ENCODE measurements at places on chromosomes 2 and 18.

DNA sequence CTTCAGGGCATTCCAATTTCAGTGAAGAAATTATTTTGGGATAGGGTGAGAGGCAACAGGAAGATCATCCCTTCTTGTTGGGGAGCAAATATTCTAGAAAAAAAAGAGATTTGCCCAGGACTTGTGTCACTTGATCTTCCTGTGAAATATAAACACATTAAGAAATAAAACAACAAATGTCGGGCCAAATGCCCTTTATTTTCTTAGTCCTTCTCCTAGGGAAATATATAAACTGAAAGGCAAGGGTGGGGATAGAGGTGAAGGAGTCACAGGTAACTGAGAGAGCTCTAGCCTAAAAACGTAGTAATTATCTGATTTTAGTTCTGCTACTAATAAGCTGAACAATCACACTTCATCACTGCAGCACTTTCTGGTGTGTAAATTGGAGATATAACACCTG, 104.6 kb upstream of the ACVR1C start:
- no peak for DNase-seq

DNA sequence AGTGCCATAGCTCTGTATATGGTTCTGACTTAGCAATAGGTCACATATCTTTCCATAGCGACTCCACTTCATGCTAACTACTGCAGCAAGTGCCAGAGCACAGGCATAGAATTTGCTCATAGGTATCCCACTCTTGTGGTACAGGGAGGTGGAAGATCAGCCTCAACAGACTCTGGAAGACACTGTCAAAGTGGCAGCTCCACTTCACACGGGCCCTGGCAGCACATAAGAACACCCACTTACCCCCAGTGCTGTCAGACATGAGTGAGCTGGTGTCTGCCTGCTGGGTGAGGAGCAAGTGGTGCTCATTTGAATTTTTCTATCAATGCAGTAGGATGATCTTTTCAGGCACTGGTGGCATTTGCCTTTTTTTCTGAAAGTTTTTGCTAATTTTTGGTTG, 48.6 kb downstream of the BCL2L11 start:
- DNase-seq: no peak

GRCh38 chr18:79223431-79223830, 154.2 kb downstream of the ATP9B start:
- no peak for DNase-seq

DNA sequence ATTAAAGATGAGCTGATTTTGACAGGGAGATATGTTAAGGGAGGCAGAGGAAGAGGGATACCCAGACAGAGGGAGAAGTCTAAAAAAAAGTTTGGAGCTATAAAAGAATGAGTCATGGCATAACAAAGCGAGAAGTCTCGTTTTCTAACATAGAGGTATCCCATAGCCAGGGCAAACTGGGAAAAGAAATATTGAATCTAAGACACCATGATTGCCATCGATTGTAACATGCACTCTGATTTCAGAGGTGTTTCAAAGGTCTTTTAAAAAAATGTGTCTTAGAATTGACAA, 110.7 kb downstream of the MDH1 start:
- no peak for DNase-seq

DNA sequence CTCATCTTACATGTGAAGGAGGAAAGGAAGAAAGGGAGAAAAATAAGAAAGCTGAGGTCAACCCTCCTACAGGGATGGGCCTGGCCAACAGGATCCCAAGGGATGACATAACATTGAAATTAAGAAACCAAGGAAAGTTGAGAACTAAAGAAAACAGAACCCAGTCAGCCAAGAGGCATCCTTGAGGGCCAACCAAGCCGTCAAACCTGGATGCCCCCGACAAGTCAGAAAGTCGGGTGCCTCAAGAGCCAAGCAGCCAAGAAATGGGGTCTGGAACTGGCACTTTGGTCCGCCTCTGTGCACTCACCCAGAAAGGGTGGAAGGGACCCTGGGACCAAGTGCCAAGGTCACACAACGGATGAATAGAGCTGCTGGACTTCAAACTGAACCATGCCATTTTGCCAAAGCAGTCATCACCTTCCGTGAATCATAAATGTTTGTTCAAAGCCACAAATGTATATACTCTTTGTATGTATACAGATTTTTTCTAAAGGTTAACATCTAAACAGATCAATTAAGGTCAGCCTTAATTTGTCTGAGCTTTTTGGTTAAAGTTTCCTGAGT, 27.0 kb upstream of the PTPN4 start:
- no peak for DNase-seq

- DNase-seq: no peak
These were observed 4.2 kb downstream of the CNDP2 start for GRCh38 chr18:74500372-74500771.

DNA sequence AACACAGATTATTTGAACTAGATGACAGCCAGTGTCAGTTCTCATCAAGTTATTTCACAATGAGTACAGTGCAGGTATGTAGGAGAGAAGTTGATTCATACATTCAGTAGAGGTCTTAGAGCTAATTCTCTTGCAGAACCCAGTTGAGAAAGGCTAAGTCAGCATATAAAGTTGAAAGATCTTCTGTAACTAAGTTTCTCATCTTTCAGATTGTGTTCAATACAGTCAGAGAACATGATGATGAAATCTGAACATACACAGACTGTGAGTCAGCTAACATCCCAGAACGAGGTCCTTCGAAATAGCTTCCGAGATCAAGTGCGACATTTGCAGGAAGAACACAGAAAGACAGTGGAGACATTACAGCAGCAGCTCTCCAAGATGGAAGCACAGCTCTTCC, 41.9 kb upstream of the LIMS1 start:
- no peak for DNase-seq

DNA sequence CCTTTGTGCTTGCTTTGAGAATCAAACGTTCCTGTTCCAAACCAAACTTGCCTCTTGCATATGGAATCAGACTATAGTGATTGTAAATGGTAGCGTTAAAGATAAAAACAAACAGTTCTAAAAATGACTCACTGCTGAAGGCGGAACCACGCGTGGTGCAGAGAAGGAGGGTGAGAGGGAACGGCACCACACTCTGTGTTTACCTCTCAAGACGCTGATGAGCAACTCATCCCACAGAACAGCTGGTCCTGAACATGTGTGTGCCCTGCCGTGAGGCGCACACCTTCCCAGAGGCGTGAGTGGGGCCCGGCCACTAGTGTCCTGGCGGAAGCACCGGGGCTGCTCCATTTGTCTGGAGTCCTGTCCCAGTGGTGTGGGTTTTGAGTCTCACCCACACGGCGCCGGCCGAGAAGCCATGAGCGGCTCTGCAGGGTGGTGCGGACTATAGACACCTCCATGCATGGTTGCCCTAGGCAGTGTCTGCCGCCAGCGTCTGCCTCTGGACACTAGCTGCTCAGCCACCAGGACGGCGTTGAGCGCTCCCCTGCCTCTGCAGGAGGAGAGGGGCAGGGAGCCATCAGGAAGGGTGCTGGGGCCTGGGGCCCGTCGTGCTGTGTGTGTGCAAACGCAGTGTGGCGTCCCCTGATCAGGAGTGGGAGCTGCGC, 52.1 kb downstream of the NFATC1 start:
- DNase-seq: no peak

DNA sequence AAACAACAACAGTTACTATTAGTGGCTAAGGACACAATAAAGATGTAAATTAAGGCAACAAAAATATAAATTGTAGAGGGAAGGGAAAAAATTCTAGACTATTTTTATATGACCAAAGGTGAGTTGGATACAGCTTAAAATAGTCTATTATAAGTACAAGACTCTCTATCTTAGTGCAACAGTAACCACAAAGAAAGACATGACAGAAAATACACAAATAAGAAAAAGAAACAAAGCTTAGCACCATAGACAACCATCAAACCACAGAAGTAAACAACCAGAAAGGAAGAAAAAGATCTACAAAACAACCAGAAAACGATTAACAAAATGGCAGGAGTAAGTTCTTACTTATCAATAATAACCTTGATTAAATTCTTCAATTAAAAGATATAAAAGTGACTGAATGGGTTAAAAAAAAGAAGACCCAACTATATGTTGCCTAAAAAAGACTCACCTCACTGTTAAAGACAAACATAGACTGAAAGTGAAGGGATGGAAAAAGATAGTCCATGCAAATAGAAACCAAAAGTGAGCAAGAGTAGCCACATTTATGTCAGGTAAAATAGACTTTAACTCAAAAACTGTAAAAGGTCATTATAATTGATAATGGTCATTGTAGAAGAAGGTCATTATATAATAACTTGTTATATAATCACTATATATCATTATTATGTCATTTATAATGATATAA, 62.5 kb downstream of the USP40 start:
- DNase-seq: no peak

DNA sequence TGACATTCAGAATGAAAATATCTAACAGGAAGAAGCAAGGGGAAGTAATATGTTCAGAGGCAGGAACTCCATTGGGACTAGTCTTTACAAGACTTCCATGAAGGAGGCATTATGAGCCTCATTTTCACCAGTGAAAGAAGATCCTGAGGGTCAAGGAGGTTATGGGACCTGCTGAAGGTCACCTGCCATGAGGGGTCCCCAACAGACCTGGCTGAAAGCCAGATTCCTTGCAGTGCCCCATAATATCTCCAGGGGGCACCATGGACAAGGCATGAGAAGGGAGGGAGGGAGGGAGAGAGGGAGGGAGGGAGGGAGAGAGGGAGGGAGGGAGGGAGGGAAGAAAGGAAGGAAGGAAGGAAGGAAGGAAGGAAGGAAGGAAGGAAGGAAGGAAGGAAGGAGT, 27.9 kb downstream of the XDH start:
- no peak for DNase-seq

GRCh38 chr2:27398962-27399361, 10.4 kb downstream of the PPM1G start:
- no peak for DNase-seq

DNA sequence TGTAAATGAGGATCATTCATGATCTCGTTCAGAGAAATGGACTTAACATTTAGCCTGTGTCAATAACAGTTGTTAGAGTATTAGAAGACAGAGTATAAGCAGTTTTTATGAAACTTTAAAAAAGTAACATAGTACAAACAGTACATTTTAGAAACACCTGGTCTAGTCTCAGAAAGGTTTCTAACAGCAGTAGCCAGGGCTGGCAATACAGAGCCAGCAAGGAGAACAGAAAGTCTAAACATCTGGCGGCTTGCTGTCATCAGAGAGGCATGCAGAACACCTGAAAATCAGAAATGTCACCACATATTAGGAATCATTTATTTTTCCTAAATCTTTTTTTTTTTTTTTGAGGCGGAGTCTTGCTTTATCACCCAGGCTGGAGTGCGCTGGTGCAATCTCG, 50.1 kb downstream of the RPL31 start:
- DNase-seq: no peak

- DNase-seq: no peak
These were observed 117.9 kb downstream of the SETBP1 start for GRCh38 chr18:44798433-44799048.

GRCh38 chr2:129935118-129935517, 44.3 kb upstream of the RAB6C start:
- DNase-seq: no peak

- no peak for DNase-seq
These were observed 12.5 kb downstream of the MSTN start for GRCh38 chr2:190050001-190050400.

DNA sequence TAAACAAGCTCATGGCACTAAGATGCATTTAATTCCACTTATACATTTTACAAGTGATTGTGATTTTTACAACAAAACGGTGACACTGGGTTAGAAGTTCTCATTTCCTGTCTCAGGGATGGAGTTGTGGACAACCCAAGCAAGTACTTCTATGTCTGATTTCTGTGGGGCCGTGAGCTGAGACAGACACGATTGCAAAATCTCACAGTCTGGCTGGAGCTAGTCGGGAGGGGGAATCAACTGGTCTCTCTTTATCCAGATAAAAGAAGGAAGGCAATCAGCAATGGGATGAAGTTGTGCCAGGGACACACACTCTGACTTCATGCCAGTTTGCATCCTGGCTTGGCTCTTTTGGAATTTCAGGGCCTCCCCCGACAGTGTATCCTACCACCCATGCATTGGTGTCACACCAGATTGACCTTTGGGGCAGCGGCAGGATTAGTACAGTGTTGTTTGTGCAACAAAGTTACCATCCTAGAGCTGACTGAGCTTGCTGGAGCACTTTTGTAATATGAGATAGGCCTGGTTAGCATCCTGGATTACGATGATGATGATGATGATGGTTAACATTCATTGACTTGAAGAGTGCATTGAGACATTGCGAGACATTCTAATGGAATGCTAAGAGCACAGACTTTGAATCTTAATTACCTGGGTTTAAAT, 98.8 kb downstream of the CTAGE1 start:
- DNase-seq: no peak

DNA sequence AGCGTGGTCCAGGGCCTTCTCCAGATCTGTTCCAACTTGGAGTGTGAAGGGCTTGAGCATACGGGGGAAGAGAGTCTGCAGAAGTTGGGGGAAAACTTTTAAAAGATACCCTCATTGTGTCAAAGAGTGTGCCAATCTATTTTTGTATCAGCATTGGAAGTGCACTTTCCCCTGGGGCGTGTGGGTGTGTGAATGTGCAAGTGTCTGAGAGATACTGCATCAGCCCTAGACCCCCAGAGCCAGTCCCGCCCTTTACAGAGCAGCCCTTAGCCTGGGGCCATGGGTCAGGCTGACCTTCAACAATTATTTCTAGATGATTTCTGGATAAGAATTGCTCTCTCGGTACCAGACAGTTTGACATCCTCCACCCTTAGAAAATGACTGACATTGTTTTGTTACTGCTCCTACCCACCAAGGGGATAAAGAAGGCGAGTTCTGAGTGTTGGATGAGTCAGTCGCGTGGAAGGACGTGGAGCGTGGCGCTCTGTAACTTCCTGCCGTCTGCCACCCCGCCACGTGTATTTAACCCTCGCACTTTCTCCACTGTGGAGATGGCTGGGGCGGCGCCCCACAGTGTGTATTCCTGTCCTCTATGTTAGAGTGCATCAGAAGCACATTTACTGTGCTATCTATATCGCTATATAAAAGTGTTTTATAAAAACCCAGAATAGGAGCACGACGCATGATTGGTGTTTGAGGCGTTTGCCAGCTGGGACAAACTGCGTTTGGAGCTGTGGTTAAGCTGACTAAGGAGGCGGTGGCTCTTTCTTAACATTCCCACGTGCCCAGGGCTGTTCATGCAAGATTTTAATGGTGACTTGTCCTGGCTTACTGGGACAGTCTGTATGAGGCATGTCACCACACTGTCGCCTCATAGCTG, 122.6 kb downstream of the CABLES1 start:
- DNase-seq: no peak

GRCh38 chr2:183998041-183998796, 600.1 kb upstream of the ZNF804A start:
- DNase-seq: no peak

- DNase-seq: no peak
These were observed 144.9 kb upstream of the MYCN start for GRCh38 chr2:15795426-15795825.

DNA sequence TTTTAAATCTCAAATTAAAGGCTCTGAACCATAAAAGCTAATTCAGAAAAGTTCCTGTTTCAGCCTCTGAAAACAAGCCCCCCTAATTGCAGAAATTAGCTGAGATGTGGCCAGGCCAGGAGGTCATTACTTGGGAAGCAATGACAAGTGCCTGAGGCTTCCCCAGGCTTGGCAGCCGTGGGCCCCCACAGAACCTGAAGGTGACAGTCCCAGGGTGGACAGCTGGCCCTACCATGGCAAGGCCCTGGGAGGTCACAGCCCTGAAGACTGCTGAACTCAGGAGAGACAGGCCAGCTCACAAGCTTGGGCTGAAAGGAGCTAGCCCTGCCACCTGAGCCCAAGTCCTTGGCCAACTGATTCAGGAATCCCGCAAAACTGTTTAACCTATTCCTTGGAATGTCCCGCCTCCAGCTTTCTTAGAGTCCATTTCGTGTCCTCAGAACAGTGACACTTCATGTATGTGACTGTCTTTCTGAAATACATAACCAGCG, 54.3 kb upstream of the PKDCC start:
- DNase-seq: no peak
